Stimulated activated CD8-positive, alpha-beta memory T cell treated with anti-CD3 and anti-CD28 coated beads, Interleukin-2, amount 100 ng/mL, for 1 hour (primary cell): ENCODE measurements at places on chromosomes 16 and 17.

GRCh38 chr16:17375461-17376304 lies 95.1 kb downstream of the XYLT1 start:
- DNase-seq, result no peak

- no peak for DNase-seq
Observed at GRCh38 chr17:50046179-50046578, 9.7 kb upstream of the ITGA3 start.

DNA sequence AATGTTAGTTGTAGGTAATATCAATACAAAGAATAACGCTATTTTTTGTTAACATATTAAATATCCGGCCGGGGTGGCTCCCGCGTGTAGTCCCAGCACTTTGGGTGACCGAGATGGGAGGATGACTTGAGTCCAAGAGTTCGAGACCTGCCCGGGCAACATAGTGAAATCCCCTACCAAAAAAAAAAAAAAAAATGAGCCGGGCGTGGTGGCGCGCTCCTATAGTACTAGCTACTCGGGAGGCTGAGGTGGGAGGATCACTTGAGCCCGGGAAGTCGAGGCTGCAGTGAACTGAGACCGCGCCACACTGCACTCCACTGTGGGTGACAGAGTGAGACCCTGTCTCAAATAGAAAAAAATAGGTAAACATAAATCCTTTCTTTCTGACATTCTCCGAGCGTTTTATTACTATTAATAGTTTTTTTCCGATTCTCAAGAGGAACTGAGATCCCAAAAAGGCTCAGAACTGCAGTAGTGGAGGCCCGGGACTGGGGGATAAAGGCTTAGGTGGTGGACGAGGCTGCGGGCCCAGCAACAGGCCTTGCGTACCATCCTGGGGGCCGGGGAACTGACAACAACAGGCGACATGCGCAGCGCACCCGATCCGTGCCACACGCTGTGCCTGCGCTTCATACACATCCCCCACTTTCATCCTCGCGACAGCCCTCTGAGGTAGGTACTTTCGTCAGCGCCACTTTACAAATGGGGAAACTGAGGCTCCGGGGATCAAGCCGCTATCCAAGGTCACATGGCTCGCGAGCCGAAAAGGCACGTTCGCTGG lies 919 bp downstream of the N4BP1 start:
- no peak for DNase-seq

GRCh38 chr16:70253291-70254106 lies 1.8 kb upstream of the EXOSC6 start:
- DNase-seq, result no peak

GRCh38 chr17:37180376-37180775 lies 195.4 kb upstream of the C17orf78 start:
- no peak for DNase-seq

DNA sequence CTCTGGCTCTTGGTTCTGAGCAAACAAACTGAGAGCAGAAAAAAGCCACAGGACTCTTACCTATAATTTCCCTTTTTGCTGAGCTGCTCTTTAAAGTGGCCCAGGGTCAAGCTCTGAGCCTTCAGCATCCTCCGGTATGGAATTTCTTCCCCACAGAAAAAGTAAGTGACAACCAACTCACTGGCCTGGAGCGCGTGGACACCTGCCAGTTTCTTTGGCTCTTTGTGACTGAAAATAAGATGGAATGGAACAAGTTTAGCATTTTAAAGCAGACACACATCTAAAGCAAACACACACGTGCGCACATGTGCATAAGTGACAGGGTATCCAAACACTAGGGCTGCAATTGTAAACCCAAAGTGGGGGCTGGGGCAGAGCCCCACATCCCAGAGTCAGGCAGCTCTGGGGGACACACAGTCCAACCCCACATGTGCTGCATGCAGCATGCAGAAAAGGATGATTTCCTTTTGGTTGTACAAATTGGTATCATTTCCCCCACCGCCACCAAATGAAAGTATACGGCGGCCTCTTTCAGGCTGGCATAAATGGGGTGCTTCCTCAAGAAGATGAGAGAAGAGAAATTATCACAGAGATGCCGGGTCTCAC lies 27.5 kb downstream of the AXIN2 start:
- DNase-seq, result no peak

GRCh38 chr16:75475420-75475847 lies 10.9 kb upstream of the TMEM170A start:
- no peak for DNase-seq
